CD4-positive, alpha-beta T cell treated with Interleukin-12 subunit alpha and Interleukin-12 subunit beta, for 1 hour (primary cell): ENCODE measurements at places on chromosomes 5 and 9.
A peak's percentile ranks its signal among the peaks of the same experiment; 100 is the strongest.

- no peak for DNase-seq
Observed at GRCh38 chr9:3332802-3333201, 193.0 kb downstream of the RFX3 start.

GRCh38 chr5:90169078-90169477, 240.5 kb downstream of the CETN3 start:
- no peak for DNase-seq

DNA sequence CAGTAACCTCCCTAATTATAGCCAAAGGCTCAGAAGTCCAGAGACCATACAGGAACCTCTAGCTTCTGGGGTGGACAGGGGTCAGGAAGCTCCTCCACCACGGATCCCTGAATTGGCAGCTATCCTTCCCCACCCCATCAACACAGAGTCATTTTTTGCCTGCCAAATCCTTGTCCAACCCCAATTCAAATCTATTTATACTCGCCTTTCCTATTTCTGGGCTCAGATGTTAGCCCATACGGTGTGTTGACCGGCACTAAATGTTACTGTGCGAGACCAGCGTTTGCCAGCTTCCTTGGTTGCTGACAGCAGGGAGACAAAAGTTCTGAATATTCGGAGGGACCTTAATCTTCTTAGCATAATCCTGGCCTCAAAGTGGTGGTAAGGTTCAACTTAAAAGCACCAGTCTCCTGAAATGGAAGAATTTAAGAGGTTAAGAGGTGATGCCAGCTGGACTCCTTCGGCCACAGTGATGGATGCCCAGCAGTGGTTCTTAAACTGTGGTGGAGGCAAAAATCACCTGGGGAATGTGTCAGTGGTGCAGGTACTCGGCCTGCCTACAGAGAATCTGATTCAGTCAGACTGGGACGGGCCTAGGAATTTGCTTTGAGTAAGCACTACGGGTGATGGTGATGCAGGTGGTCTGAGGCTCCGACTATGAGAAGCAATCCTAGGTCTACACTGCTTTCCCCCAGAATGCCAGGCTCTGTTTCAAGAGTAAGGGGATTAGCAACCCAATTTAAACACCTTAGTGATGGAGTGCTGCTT, 204.8 kb upstream of the MEF2C start:
- DNase-seq: no peak

DNA sequence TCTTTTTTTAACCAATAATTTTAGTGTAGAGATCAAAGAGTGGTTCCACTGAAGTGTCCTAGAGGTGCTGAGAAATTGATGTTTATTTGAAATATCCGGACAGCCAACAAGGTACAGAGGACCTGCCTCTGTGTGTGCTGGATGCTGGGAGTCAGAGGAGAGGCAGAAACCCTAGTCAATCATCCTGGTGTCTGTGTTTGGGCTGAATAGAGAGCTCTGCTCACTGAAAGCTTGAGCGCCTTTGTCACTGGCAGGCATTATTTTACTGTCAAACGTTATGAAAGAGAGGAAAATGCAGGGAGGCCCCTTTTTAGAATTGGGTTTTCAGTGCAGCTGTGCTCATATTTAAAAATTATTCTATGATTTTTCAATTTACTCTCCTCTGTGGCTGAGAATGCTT, 480.3 kb upstream of the TYRP1 start:
- no peak for DNase-seq

DNA sequence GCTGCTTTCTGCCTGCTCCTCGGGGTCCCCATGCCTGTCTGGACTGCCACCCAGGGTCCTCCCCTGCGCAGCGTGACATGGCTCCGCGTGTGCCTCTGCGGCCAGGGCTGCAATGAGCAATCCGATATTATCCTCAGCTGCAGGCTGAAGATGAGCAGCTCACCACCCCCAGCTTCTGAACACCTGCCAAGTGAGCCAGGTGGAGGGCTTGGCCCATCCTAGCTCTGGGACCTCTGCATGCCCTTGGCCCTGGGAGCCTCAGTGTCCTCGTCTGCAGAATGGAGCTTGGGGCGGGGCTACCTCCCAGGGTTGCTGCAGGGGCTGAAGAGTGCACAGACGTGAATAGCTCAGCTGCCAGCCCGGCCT, 4.1 kb upstream of the MYMK start:
- DNase-seq: no peak

- DNase-seq: no peak
Observed at GRCh38 chr9:130138791-130139190, 33.4 kb upstream of the NCS1 start.

DNA sequence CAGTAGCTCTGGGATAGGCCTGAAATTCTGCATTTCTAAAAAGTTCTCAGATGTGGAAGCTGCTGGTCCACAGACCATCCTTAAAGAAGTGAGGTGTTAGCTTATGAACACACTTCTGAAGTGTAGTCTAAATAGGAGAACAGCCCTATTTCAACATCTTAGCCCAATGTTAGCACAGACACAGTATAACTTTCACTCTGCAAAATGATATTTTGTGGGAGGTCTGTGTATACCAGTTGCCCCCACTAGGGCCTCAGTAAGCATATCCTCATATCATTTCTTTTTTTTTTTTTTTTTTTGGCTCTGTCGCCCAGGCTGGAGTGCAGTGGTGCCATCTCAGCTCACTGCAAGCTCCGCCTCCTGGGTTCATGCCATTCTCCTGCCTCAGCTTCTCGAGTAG, 7.5 kb upstream of the HABP4 start:
- no peak for DNase-seq

- DNase-seq: no peak
Observed at GRCh38 chr5:124131466-124131865, 615.0 kb downstream of the ZNF608 start.

DNA sequence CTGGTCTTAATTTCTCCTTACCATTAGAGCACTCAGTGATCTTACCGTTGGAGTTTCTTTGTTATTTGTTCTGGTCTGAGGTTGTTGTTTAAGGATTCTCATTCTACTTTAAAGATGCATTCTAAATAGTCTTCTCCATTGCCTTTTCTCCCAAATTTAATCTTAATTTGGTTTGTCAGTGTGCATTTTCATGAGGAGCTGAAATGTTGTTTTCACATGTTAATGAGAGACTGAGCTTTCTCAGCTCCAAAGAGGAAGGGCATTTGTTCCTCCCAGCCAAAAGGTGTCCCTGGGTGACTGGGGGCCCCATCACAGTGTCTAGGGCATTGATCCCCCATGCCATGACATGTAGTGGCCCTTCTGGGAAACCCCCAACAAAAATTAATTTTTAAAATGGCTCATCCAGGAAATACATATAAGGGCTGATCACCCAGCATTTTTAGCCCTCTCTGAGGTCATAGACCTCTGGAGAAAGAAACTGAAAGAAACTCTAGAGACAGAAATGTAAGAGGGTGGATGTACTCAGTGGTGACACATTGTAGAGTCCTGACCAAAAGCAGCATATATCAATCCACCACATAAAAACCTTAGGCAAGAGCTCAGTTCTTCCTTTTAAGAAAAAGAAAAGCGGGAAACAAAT, 240.4 kb upstream of the RAI14 start:
- no peak for DNase-seq

DNA sequence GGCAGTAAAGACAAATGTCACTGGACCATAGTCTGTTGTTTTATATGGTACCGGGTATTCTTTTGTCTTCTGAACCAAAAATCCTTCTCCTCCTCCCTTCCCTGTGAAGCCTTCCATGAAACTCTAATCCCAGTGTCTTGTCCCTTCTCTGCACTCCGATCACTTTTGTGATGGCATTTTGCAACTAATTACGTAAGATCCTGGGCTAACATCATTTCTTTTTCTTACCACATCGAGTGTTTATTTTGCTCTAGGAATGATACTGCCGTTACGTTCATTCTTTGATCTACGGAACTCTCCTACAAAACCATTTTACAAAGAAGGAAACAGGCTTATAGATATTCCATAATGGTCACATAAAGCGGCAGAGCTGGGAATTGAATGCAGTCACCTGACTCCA, 33.7 kb downstream of the SNX18 start:
- DNase-seq: no peak

DNA sequence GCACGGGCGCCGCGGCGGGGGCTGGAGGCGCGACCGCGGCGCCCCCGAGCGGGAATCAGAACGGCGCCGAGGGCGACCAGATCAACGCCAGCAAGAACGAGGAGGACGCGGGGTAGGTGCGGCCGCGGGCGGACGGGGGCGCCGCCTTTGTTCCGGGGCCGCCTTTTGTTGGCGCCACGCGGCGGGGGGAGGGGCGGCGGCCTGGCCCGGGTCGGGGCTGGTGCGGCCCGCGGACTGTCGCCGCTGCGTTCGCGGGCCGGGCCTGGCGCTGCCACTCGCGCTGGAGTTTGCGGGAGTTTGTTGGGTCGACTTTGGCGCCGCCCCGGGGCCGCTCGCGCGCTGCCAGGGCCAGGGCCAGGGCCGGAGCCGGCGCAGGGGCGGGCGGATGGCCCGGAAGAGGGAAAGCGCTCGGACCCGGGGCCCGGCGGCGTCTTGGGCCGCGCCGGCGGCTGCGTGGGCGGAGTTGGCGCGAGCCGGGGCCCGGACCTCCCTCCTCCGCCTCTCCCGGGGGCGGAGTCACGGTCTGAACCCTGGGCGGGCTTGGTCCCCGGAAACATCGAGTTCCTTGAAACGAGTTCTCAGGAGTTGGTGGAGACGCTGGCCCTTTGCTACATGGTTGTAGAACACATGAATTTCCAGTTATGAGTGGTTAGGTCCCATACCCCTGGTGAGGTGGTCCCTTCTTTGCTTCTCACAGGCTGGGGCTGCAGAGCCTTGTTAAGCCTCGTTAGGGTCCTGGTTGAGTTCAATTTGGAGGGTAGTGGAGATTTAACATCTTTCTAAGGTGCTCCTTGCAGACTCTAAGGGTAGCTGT, 809 bp downstream of the HNRNPAB start:
- peak; percentile 72 for DNase-seq
